Activated naive CD4-positive, alpha-beta T cell treated with anti-CD3 and anti-CD28 coated beads, Interleukin-2, amount 50 U/mL, for 16 hours (primary cell): ENCODE measurements at places on chromosomes 13 and 19.

DNA sequence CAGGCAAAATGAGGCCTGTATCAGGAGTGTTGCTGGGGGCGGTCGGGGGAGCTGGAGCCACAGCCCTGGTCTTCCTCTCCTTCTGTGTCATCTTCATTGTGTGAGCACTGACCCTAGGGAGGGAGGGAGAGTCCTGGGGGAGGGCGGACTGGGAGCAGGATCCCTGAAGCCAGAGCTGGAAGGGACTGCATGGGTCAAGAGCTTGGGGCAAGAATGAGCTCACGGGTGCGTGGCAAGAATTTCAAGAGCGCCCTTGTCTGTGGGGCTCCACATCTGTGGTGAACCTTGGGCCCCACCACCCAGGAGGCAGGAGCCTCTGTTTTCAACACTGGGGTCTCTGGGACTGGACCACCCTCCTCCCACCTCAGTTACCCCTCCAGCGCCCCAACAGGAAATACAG is 4.7 kb downstream of the SIGLEC7 start:
- DNase-seq = no peak

GRCh38 chr13:109160357-109160756 is 530.9 kb downstream of the MYO16 start:
- DNase-seq = no peak

DNA sequence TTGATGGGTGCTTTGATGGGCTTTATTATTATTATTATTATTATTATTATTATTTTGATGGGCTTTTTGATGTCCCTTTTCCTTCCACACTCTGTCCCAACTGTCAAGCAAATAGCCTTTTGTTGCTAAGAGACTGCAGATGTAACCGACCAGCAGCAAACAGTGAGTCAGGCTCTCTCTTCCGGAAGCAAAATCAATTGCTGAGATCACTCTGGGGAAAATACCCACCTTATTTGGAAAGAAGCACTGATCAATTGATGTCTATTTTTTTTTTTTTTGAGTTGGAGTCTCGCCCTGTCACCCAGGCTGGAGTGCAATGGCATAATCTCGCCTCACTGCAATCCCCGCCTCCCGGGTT is 2.9 kb downstream of the LDLR start:
- no peak for DNase-seq

DNA sequence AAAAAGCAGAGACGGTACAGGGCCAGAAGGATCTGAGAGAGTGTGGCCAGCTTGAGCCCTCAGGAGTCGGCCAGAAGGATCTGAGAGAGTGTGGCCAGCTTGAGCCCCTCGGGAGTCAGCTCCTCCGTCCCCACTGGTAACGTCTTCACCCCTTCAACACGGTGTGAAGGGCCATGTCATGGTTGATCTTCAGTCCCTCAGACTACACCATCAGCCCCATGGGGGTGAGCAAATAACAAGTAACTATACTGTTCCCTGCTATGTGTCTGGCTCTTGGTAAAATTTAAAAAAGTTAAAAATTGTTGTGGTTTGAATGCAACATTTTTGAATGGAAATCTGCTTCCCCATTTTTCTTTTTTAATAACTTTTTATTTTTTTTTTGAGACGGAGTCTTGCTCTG is 1.6 kb upstream of the ZNF8 start:
- DNase-seq = no peak

- DNase-seq = no peak
Observed at GRCh38 chr13:30373727-30374126, 48.6 kb upstream of the UBE2L5 start.

GRCh38 chr19:38990949-38991697 is 15.6 kb upstream of the FBXO17 start:
- DNase-seq = no peak

- DNase-seq = no peak
Observed at GRCh38 chr19:34838248-34838647, 65.2 kb upstream of the ZNF599 start.

DNA sequence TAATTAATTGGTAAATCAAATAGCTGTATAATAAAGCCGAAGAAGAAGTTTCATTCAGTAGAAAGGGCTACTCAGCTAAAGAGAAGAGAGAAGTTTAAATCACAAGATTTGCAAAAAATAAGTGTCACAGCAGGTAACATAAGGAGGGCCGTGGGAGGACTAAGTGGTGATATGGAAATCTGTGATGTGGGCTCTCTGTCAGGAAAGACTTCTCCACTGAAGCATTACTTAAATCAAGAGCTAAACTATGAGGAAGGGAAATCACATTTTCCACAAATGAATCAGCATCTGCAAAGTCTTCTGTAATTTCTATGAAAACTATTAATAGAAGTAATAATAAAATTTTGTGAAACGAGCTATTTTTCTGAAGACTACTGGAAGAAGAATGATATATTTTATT is 153.8 kb downstream of the PCDH9 start:
- no peak for DNase-seq

DNA sequence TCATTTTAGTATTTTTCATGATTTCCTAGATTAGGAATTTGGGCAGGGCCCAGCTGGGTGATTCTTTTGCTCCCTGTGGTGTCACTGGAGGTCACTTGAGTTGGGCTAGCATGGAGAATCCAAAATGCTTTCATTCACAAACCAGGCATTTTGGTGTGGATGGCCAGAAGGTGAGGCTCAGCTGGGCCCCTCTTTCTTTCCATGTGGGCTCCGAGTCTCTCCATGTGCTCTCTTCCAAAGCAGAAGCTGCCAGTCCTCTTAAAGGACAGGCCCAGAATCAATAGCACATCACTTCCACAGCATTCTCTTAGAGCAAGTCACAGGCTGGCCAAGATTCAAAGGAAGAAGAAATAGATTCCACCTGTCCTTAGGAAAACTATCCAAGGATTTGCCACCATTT is 21.8 kb upstream of the IGLON5 start:
- DNase-seq = no peak

- DNase-seq = no peak
Observed at GRCh38 chr19:1774989-1775772, 21.9 kb downstream of the ONECUT3 start.

DNA sequence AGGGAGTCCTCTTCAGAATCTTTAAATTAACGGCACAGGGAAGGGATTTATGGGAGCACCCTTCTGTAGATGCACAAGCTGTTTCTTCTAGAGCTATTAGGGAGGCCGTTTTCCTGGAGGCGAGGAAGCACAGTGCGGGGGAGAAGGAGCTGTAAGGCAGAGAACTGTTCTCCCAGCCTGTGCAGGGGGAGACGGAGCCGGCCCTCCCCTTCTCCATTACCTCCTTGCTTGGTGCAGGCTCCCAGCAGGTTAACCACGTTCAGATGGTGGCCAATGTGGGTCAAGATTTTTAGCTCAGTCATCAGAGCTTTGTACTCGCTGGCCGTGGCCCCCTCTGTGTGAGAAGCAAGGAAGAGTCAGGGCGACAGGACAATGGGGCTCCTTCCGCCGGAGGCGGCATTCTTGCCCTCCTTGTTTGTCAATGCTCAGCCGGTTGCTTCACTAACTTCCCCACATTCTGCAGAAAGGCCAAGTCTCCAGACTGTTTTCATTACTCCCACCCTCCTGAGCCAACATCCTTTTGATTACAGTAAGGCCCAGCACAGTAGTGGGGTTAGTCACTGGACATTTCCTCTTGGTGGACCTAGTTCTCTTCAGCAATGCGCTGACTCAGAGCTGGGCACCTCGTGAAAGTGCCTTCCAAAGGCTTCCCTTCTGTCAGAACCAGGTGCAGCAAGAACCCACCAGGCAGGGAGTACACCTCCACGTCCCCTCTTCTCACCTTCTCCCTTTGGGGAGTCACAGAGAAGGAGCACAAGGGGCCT is 165.4 kb downstream of the FLT1 start:
- no peak for DNase-seq

GRCh38 chr19:28466107-28467045 is 746.6 kb downstream of the UQCRFS1 start:
- peak; percentile 68 for DNase-seq

DNA sequence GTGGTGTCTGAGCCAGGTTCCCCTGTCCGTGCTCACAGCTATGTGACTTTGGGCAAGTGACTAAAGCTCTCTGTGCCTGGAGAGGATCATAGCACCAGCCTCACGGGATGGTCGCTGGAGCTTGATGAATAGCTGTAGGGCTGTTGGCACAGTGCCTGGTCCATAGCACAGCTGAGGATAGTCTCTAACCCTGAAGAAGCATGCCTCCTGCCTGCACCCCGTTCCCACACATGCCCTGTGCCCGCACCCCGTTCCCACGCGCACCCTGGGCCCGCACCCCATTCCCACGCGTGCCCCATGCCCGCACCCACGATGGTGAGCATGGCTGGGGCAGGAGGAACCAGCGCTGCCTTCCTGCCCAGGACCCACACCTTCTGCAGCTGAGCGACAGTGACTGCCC is 63.7 kb upstream of the F7 start:
- no peak for DNase-seq

DNA sequence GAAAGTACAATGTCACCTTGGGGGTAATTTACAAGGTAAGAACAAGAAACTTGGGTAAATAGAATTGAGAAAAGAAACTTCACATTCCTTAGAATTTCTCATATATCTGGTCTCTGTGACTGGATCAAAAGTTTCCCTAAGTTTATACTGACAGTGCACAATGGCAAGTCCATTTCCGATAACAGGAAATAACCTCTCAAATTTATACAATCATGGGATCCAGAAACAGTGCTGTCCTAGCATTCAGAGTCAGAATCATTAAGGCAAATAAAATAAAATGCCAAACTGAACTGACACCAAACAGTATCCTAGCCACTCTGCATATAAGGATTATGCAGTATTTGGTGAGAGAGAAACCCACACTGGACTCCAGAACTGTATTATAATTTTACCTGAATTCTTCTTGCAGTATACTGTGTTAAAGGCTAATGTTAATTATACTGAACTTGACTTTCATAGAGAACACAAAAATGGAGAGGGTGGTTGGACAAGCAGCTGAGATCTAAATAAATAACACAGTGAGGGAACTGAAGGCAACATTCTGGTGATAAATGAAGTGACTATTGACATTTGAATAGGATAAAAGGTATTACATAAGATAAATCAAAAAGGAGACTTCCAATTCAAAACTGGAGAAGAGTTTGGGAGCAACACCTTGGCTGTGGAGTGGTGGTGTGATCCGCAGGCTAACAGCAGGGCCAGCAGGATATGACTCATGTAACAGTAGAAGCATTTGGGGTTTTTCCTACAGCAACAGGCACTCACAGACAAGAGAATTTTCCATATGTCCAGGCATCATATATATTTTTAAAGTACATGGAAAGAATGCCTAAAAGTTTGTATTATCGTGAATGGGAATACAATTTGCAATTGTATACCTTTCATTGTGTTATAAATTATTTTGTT is 932.5 kb upstream of the MIR17HG start:
- no peak for DNase-seq

- DNase-seq = no peak
Observed at GRCh38 chr13:112875627-112876026, 93.4 kb upstream of the MCF2L start.

DNA sequence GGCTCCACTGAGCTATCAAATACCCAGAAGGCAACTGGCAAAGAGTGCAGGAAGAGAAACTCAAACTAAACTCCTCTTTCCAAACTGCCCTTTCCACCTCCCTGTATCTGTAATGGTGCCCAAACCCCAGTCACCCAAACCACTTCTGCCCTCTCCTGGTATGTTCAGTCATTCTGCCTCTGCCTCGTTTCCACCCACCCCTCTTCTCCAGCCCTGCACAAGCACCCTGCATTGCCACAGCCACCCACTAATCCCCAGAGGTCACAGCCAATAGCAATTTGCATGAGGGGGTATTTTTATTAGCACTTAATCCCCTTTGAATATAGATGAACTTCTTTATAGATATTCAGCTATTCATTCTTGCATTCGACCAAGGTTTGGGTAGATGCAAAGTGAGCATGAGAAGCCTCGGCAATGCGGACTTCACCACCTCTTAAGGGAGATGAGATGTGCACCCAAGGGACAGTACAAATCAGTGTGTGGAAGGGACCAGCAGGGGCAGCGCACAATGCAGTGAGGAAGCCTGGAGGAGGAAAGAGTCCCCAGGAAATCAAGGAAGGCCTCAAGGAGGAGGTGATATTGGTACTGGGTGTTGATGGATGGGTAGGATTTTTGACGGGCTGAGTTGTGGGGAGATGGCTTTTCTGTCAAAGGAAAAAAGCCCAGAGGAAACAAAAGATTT is 12.4 kb downstream of the TMEM272 start:
- peak; percentile 52 for DNase-seq

DNA sequence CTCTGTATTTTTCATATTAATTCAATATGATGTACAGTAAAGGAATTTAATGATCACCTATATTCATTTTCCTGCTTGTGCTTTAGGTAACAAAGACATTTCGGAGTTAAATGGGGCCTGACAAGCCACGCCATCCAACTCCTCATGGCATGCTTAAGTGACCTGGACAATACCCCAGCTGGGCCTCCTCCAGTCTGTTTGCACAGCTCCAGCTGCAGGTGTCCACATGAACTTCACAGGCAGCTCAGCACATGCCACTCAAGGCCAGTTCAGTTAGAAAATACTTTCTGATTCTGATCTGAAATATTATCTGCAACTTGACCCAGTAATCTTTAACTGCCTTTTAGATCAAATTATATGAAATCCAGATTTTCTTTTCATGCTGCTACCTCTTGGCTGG is 89.6 kb upstream of the SLC15A1 start:
- no peak for DNase-seq

- no peak for DNase-seq
Observed at GRCh38 chr13:22549126-22549525, 631.7 kb upstream of the SGCG start.

DNA sequence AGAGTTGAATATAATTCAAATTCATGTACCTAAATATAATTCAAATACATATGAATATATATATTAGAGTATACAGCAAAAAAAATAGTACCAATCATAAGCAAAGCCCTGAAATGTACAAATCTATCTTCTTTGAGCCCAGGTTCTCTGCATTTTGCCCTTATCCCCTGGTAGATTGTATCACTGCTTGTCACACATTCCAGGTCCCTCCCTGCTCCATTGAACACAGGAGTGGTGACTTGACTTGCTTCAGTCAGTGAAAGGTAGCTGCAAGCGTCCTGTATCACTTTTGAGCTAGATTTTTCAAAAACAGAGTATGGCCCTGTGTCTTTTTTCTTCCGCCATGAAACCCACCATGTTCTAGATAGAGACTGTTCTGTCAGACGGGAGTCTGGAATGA is 369.4 kb downstream of the LIG4 start:
- no peak for DNase-seq

- no peak for DNase-seq
Observed at GRCh38 chr19:15779756-15780476, 7.5 kb upstream of the OR10H5 start.

DNA sequence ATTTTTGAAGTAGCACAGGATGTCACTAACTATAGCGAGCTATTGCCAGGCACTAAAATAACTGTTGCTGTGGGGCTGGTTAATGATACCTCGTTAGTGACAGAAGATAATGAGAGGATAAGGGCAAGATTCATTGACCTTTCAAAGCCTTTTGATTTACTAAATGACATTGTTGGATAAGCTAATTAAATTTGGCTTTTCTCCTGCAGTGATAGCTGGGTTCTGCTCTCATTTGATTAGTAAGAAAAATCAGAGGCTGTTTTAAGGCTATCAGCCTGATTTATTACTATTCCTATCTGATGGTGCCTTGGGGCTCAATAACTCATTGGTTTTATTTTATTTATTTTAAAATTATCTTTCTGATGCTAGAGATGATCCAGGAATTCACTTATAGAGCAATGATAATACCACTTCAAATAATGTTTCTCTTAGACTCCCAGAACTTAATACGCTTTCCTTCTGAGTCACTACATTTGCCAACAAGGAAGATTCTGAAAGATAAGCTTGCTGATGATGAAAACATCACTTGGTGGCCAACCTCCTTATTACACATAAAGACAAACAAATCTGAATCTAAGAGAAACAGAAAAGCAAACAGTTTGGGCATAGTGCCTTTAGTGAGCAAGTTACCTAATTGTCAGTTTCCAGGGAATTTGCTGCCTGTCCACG is 501.3 kb upstream of the ARGLU1 start:
- no peak for DNase-seq

GRCh38 chr19:44887648-44888047 is 3.4 kb upstream of the TOMM40 start:
- DNase-seq = no peak
